Posterior cingulate gyrus (tissue), 11 donors: ENCODE measurements at places on chromosomes 12 and 14.

DNA sequence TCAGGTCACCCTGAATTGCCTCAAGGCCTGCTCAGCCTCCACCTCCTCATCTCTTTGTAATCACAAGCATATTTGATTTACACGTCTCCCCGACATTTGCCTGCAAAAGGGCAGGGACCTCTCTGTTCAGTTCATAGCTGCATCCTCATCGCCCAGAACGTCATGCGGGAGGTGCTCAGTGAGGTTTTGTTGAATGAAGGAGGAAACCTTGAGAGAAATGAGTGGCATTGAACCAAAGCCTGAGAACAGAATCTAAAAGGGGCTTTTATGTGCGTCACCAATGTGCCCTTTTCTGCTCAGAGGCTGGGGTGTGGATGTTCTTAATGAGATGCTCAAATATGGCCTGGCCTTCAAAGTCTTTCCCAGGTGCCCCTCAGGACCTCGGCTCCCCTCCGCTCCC is 50.0 kb upstream of the LHX5 start:
- DNase-seq: no peak

GRCh38 chr12:93734784-93735183 is 57.6 kb downstream of the CRADD start:
- DNase-seq: no peak

GRCh38 chr12:104495786-104496185 is 39.0 kb downstream of the CHST11 start:
- no peak for DNase-seq

GRCh38 chr14:89144642-89145041 is 272.4 kb downstream of the FOXN3 start:
- no peak for DNase-seq

- DNase-seq: no peak
Observed at GRCh38 chr12:123111498-123112165, 39.3 kb downstream of the PITPNM2 start.

DNA sequence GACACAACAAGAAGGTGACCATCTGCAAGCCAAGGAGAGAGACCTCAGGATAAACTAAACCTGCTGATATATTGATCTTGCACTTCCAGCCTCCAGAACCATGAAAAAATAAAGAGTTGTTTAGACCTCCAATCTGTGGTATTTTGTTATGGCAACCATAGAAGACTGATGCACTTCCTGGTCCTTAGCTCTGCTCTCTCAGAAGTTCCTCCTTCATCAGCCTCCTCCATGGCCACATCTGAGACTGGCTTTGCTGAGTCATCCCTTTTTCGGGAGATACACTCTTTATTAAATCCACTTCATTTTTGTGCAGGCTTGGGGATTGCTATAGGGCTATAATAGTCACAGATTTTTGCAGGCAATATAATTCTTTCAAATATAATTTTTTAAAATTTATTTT is 89.6 kb upstream of the ATF7IP start:
- no peak for DNase-seq

GRCh38 chr12:29528161-29528560 is 30.7 kb upstream of the OVCH1 start:
- DNase-seq: no peak

GRCh38 chr12:54019924-54020590 is 8.2 kb upstream of the HOXC6 start:
- no peak for DNase-seq

DNA sequence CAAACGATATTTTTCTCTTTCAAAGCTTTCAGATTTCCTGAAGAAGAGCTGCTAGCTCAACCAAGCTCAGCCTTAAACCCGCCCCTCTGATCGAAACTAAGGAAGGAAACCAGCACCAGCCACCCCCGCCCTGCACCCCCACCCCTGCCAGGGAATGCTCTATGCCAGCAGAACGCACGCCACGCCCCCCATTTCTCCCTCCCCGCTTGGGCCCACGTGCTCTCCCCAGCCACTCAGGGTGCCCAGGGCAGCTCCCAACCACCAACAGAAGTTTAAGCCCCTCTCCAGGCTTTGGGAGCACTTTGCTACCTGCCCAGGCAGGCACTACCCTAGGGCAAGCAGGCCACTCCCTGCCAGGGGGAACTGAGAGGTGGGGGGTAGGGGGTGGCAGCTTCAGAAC is 18.8 kb upstream of the KRT78 start:
- DNase-seq: no peak

DNA sequence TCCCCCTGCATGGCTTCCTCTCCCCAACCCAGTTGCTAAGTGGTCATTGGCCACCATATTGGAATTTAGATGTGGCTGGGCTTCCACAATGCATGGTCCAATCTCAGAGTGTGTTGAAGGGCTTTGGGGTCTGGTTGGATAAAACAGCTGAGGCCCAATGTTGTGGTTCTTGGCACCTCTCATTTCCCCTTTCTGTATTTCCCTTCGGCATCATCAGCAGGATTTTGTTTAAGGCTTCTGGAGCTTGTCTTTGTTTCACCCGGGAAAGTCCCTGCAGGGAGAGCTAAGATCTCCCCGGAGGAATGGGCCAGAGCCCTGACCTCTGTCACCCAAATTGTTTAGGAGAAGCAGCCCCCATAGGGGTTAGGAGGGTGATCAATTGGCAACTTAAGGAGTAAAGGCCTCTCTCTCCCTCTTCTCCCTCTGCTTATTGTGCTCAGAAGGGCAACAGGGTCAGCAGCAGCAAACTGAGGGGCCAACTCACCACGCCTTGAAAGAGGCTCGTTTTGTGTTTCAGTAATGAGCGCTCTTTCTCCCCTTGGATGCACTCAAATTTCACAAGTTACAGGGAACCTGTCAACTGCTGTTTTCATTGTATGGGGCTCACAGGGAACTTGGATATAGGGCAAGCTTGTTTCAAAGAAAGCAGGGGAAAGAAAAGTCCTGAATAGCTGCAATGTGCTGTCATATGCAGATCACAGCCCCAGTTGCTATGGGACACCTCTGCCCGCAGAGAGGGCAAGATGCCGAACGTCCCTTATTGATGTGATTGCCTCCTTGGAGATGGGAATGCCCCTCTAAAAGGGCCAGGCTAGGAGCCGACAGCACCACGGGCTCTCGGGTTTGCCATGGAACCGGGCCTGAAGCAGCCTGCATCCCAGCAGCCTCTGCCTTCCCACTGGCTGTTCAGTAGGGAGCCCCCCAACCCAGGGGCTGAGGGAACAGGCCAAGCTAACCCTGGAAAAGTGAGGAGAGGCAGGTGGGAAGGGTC is 223.7 kb downstream of the ZFP36L1 start:
- DNase-seq: no peak

GRCh38 chr14:103122585-103122946 is 695 bp upstream of the TNFAIP2 start:
- no peak for DNase-seq

- DNase-seq: no peak
Observed at GRCh38 chr14:102903889-102904512, 18.5 kb upstream of the AMN start.

GRCh38 chr12:107441665-107442300 is 243.8 kb upstream of the PWP1 start:
- no peak for DNase-seq

GRCh38 chr12:3098436-3098835 is 21.3 kb downstream of the TSPAN9 start:
- DNase-seq: no peak

DNA sequence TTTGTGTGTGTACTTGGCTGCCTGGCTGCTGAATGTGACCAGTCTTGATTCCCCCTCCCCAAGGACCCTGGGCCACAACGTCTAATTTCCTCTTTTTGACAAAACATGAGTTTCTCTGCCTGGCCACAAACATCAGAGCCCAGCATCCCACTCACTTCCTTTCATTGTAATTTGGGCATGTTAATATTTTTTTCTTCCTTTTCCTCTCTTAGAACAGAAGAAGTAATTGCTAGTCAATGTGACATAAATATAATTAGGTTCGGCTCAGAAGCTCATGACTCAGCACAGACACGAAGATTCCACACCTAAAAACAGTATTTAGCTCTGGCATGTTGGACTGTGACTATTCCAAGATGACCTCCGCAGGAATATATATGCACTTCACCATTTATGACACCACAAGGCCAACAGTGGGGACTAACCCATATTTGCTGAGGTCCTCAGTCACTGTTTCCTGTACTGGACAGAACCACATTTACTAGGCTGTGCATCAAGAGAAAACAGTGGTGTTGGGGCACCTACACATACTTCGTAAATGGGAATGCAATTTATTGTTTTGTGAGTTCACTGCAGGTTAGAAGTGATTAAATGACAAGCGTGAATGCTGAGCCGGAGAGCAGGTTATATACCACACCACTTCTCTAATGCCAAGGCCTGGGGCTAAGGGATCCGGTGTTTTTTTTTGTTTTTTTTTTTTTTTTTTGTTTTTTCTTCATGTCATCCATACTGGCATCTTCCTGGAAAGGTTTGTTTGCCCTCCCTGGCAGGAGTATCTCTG is 4.2 kb downstream of the GSG1 start:
- no peak for DNase-seq

DNA sequence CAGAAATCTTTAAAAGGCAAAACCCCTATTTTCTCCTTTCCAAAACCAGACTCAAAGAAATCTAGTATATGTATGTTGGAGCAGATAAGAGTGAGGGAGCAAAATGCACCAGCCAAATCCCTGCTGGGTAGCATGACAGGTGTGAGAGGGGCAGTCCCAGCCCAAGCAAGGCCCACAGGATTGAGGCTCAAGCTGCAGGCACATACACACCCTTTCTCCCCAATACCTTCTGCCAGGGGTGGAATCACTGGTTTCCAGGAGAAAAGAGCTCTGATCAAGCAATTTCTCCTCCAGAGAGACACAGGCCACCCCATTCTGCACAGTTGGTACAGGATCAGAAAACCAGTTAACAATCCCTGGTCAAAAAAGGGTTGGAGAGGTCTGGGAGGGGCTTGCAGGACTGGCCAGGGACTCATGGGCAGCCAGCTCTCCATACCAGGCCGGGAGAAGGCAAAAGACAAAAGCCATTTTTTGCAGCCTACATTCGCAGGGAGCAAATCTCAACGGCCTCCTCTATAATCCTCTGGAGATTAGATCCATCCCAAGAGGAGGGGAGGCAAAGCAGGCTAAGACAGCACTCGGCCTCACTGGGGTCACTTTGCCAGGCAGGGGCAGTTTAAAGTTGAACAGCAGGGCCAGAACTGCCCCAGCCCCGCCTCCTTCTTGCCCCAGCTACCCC is 2.1 kb downstream of the KMT2D start:
- DNase-seq: no peak

DNA sequence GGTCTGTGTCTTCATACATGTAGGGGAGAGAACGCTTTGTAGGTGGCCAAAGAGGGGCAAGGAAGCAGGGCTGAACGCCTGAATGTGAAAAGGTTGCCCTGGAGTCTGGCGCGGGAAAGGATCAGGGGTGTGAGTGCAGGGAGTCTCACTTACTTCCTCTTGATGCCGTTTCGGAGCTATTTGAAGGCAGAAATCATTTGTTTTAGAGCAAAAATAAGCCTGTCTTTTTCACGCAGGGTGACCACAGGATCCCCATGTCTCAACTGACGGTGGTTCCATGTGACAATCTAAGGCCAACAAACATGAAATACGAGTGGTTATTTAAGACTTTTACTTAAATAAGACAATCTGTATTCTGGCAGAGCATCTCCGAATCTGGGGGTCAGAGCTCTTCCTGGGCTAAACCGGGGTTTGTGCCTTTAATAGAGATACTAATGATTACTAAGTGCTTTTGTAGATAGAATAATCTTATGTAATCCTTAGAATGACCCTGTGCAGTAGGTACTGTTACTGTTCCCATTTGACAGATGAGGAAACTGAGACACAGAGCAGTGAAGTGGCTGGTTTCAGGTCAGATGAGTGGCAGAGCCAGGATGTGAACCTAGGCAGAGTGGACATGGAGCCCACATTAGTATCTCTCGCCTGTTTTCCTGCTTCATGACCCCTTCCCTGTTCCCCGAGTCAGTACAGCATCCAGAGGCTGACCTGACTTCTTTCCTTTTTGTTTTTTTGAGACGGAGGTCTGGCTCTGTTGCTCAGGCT is 1.9 kb downstream of the BRI3BP start:
- DNase-seq: no peak

DNA sequence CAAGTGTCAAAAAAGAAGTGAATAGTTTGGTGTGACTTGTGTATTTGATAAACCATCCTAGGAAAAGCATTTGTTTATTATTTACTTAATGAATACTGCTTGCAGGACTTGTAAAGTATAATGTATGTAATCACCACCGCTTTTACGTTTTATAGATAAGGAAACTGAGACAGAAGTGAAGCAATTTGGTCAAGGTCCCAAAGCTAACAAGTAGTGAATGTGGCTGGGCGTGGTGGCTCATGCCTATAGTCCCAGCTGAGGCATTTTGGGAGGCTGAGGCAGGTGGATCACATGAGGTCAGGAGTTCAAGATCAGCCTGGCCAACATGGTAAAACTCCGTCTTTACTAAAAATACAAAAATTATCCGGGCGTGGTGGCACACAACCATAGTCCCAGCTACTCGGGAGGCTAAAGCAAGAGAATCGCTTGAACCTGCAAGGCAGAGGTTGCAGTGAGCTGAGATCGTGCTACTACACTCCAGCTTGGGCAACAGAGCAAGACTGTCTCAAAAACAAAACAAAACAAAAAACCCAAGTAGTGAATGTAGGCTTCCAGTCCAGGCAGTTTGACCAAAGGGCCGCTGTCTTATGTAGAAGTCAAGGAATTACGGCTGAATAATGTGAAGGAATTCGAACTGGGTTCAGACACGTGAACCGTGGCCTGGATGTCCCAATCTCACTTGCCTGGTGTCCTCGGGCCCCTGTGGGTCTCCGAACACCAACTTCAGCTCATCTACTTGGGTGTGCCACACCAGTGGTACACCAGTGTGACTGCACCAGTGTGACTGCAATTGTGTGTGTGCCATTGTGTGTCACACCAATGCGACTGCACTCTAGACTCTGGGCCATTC is 88.3 kb upstream of the MED13L start:
- no peak for DNase-seq

DNA sequence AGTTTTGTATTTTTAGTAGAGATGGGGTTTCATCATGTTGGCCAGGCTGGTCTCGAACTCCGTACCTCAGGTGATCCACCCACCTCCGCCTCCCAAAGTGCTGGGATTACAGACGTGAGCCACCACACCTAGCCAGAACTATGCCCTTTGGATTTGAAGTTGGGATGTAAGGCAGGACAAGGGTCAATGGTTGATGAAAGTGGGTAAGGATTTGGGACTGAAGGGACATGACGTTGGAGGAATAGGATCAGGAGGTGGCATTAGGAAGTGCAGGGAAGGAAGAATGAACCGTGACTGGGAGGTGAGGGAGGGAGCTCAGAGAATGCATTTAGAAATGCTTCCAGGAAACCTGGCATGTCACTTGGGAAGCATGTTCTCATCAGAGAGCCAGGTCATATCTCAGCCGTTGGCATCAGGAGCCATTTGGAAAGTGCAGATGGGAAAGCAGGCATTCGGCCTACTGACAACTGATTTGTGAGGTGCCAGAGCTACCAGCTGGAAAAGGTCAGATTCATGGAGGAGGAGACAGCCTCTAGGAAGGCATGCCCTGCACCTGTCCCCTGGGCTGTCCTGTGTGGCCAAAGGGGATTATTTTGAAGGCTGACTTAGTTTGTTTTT is 2.2 kb downstream of the CRADD start:
- DNase-seq: no peak

DNA sequence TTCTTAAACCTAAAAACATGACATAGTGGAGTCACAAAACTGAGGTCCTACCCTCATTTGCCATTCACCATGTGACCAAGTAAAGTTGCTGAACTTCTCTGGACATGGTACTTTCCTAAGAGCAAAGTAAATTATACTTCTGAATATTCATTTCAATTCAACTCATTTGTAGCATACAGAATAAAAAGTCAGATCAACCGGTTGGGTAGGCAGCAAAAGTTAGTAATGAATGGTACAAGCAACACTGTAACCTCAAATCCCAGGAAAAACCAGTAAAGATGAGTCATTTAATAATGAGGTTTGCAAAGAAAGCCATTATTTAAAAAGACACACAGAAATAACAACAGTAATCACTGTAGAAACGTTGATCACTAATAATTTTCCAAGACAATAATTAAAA is 8.7 kb downstream of the POLE2 start:
- DNase-seq: no peak
